Left renal cortex interstitium (tissue), 4 donors: ENCODE measurements at places on chromosomes 5 and 9.

- no peak for DNase-seq
These were observed 220.0 kb downstream of the SNCAIP start for GRCh38 chr5:122532035-122532434.

DNA sequence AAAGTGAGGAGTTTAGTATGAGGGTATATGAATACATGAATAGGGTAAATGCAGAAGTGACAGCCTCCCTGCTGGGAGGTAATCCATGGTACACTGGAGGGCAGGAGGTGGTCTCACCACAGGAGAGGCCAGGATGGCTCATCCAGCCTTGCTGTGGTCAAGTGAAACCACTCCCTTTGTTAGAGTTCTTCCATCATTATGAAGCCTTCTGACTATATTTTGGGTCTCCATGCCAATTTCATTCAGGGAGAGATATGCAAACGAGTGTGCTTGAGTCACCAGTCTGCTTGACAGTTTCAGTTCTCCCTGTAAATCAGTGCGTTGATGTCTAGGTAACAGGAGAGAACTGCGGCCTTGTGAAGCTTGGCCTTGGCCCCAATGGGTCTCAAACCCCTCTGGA lies 16.4 kb downstream of the PPP3R2 start:
- no peak for DNase-seq

DNA sequence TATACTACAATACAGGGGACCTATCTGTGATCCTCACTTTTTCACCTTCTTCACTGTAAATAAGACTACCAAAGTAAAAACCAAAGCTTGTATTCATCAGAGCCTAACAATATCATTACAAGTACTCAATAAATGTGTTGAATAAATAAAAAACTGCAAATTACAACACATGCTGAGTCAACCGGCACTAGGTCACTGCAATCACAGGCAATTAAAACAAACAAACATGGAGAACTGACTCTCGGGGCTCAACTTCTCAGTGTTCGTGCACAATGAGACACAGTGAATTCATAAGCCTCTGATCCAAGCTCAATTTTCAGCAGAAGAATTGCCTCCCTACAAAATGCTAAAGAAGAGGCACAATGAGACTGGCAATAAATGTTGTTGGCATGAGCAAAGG lies 69.2 kb downstream of the CDK5RAP2 start:
- DNase-seq = no peak

DNA sequence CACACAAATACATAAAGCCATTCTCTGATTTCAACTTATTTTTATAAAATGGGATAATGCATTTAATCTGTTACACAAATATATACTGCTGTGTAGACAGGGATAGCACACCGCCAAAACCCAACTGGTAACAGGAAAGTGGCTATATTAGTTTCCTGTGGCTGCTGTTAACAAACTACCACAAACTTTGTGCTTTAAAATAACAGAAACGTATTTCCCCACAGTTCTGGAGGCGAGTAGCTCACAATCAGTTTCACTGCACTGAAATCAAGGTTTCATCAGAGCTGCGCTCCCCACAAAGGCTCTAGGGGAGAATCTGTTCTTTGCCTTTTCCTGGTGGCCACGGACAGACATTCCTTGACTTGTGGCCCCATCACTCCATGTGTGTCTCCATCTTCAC lies 94.0 kb downstream of the MLLT3 start:
- no peak for DNase-seq

DNA sequence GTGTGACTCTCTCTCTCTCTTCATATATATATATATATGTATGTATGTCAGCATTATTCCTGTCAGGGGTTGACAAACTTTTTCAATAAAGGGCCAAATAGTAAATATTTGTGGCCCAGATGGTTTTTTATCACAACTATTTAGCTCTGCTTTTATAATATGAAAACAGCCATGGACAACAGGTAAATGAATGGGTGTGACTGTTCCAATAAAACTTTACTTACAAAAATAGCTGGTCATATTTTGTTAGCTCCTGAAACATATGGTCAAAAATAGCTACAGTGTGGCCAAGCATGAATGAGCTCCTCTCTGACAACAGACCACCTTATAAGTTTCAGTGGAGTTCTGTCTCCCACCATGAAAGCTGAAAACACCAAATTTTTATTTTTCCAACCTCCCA lies 21.6 kb downstream of the RAPGEF6 start:
- no peak for DNase-seq

DNA sequence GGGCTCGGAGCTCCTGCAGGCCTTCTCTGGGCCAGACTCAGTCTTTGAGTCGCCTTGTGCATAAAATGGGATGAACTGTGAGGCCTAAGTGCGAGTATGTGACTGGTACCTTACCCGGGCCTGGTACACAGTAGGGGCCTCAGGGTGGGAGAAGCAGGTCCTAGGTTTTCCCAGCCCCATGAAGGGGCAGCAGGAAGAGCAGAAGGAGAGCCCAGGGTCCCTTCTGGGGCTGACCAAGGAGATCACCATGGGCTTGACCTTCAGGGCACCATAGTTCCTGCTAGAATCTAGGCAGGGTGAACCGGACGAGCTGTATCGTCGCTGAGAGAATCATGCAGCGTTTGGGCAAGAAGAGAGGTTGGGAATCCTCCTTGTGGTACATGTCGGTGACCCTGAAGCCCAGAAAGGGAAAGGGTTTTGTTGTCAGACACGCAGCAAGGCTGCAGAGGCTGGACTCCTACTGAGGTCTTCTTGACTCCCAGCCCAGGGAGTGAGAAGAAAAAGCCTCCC lies 373 bp upstream of the PHYKPL start:
- no peak for DNase-seq

DNA sequence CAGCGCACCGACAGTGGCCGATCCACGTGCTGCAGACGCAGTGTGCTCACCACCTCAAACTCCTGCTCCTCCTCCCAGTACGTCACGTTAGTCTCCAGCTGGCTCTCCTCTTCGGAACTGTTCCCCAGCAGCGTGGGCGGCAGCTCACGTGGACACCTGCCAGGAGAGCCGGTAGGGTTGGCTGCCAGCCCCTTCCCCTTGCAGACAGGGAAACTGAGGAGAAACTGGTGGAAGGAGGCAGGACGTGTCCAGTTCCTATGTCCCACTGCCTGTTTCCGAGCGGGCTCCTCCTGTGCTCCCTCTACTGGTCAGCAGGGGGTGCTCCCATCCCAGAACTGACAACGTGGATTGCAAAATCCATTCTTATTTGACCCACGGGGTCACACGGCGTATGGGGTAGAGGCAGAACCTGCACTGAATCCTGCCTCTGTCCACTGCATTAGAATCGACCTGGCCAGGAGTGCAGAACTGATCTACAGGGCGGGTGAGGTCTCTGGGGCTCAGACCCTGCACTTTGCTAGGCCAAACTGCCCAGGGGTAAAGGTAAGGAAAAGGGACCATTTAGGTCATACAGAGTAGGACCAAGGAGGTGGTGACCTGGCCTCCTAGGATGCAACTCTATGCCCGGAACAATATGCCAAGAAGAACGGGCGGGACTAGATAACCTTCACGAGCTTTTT lies 25.7 kb downstream of the PDGFRB start:
- DNase-seq = no peak
